Natural killer cell (primary cell): ENCODE measurements at places on chromosomes 3 and 15. TPM values are rescaled to one million over a fixed set of nuclear protein-coding genes. Genes with fewer than 3 reads are reported as not detected.

DNA sequence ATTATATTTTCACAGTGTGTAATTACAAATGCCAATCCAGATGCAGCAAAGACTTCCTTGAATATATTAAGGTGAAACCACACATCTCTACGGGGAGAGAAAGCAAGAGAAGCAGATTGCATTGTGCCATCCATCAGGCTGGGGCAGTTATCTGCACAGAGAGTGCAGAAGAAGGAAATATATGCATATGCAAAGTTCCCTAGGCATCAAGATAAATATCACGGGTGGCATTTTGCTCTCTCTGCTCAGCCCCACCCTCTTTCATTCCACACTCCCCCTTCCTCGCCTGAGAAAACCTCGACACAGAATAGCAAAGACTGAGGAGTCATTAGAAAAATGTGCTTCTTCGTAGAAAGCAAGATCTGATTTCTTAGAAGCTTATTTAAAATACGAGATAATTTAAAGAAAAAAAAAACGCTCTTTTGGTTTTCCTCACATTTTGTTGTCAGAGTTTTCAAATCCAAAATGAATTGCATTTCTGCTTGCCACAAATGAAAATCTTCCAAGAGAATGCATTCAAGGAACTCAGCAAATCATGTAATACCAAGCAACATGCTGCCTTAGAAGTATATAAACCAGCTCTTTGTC lies 283.2 kb upstream of the LMCD1 start:
- DNase-seq, result no peak

- no peak for DNase-seq
Measured at GRCh38 chr3:185397676-185398075, 34.7 kb downstream of the MAP3K13 start.

GRCh38 chr3:123880998-123881561 lies 3.1 kb downstream of the MYLK start:
- no peak for DNase-seq

GRCh38 chr3:126895178-126896066 lies 87.5 kb upstream of the PLXNA1 start:
- DNase-seq, result no peak

TRIM42 gene
- not detected for total RNA-seq

ADPRH gene
- 3.8 TPM for total RNA-seq

GRCh38 chr15:51332206-51333147 lies 5.9 kb downstream of the CYP19A1 start:
- DNase-seq, result no peak

- no peak for DNase-seq
Measured at GRCh38 chr3:193859195-193859594, 266.2 kb downstream of the OPA1 start.

DNA sequence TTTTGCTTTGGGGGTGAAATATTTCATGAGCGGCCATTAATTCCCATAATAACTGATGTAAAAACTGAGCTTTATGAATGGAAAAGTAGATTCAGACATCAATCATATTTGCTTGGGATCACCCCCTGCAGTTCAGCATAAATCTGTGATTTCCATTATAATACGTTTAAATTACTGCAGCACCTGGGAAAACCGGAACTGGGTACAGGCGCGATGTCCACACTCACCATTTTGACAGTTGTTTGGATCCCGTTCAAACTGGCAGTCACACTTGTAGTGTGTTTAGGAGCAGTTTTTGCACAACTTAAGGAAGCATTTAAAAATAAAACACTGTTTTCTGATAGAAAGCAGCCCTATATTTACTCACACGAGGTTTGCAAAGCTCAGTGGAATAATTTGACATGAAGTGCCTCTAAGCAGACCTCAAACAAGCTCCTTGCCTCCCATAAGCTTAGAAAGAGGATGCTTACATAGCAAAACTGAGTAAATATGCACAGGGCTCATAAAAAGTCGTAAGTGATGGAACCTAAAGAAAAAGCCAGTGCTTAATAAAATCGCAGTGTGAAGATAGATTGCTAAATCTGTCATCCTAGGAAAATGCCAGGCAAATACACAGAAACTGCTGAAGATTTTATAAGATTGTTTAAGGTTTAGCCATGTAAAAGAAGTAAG lies 377.6 kb downstream of the PTPRG start:
- no peak for DNase-seq

- DNase-seq, result no peak
Measured at GRCh38 chr15:95684693-95685115, 645.8 kb upstream of the NR2F2 start.

DNA sequence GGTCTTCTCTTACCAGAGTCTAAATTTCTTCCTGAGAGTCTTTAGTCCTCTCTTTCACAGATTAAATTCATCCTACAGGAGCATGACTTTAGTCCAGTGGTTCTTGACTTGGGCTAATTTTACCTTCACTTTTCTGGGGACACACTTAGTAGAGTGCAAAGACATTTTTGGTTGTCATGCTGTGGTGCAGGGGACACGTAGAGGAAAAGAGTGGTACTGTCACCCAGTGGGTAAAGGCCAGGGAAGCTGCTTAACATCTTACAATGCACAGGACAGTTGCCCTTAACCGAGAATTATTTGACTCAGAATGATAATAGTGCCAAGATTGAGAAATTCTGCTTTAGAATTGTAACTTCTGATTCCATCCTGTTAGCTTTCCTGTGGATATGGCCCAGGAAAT lies 772.5 kb upstream of the GRM7 start:
- no peak for DNase-seq

DNA sequence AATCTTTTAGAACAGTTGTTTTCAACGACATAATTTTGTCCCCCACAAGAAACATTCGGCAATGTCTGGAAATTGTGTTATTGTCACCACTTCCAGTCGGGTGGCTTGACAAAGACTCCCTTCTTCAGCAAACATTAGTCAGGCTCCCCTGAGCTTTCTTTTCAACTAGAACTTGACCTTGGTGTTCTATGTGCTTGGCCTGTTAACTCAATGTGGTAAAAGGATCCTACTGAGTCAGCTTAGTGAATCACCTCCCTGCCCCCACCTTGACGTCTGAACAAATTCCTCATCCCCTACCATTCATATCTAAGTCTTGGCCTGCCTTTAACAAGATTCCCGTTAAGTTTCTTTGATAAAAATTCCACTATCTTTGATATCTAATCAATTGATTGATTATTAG lies 465.0 kb upstream of the ROBO1 start:
- no peak for DNase-seq

AADAC gene
- total RNA-seq, result not detected

GRCh38 chr3:22474706-22475445 lies 723.9 kb upstream of the ZNF385D start:
- DNase-seq, result no peak

DNA sequence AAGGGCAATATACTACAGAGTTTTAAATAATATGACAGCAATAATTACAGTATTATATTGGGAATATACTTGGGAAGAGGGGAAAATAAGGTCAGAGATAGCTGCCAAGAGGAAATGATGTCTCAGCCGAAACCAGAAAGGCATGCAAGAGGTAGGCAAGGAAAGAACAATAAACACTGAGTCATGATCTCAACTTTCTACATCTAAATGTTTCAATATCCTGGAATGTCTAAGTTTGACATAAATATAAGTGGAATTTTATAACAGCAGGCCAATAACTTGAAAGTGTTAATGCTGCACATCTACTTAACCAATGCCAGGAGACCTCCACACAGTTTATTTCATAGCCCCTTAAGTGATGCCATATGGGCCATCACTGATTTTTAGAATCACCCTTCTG lies 99.8 kb upstream of the CPNE4 start:
- no peak for DNase-seq

GRCh38 chr3:190266913-190267290 lies 55.3 kb downstream of the CLDN1 start:
- no peak for DNase-seq

OSTN gene
- not detected for total RNA-seq

DNA sequence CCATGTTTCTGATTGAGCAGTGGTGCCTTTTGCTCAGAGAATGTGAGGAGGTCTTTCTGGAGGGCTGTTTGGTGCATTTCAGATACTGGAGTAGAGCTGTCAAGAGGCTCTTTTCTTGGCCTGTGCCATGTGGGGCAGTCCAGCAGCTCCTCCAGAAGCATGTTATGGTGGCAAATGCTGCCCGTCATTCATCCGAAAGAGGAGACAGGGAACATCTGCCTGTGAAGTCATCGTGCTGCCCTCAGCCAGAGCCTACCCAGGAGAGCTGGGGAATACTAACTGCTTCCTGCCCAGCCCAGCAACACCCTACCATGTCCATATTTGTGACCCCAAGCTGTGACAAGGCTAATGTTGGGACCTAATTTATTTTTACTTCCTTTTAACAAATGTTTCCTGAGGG lies 82.2 kb upstream of the SLC6A6 start:
- DNase-seq, result no peak

CERS3 gene
- total RNA-seq, result 0.48 TPM

GRCh38 chr3:120177151-120177550 lies 82.9 kb upstream of the GSK3B start:
- DNase-seq, result no peak

HYAL1 gene
- total RNA-seq, result 0.82 TPM

GRCh38 chr15:40443846-40444245 lies 3.1 kb downstream of the BAHD1 start:
- DNase-seq, result no peak

ACTC1 gene
- not detected for total RNA-seq

UTS2B gene
- 0.47 TPM for total RNA-seq

DNA sequence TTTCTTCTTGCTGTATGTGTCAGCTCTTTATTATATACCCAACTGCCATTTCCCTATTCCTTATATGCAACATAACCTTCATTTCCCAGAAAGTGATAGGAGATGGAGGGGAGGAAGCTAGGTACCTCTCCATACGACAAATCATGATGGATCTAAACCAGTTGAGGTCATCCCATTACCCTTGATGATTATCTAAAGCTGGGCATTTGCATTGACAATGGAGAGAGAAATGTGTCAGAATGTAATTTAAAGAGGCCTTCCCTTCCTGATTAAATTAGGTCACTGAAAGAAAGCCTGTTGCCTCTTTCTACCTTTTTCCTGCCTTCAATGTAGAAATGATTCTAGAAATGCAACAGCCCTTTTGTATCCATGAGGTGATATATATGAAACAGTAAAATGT lies 81.9 kb downstream of the SUCNR1 start:
- DNase-seq, result no peak

FAH gene
- 14.1 TPM for total RNA-seq

DNA sequence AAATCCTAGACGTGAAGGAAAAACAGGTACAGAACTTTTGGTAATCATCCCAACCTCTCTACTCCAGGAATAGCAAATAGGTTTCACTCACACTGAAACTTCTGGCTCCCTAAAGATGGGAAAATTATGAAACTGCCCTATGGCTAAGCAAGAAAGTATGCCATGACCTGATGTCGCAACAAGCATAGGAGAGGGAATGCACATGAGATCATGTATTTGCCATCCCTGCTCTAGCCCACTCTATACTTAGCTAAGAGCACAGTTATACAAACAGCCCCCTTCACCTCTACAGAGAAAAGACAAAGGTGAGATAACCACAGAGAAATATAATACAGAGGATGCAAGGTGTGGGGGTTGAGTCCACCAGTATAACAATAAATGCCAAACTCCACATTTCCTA lies 102.7 kb downstream of the TBC1D5 start:
- DNase-seq, result no peak

- no peak for DNase-seq
Measured at GRCh38 chr3:74613060-74613459, 1.4 kb downstream of the CNTN3 start.

CYP8B1 gene
- not detected for total RNA-seq

GRCh38 chr3:117666812-117667211 lies 957.2 kb downstream of the TUSC7 start:
- DNase-seq, result no peak

- DNase-seq, result no peak
Measured at GRCh38 chr3:116238846-116239565, 206.3 kb downstream of the LSAMP start.

SLC2A2 gene
- not detected for total RNA-seq

DNA sequence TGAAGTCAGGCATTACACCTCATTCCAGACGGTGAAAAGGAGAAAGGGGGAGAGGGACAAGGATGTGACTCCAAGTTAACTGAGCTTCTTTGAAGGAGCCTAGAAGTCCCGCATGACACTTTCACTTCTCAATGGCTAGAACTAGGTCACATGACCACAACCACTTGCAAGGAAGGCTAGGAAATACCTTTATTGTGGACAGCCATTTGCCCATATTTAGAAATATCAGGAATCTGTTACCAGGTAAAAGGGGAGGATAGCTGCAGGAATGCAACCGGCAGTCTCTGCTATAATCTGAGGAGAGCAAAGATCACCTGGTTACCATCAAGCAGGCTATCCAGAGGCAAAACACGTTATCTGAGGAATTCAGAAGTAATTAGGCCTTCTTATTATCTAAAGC lies 28.9 kb upstream of the PXYLP1 start:
- no peak for DNase-seq

- no peak for DNase-seq
Measured at GRCh38 chr15:79366691-79367090, 55.8 kb downstream of the TMED3 start.
